HepG2 (cell line): ENCODE measurements at places on chromosomes 2 and 18. TPM values are rescaled to one million over a fixed set of nuclear protein-coding genes. Genes with fewer than 3 reads are reported as not detected.

Gene SERPINB4
- total RNA-seq: not detected in 2 replicates

GRCh38 chr2:31129375-31130171, 8.7 kb downstream of the GALNT14 start:
- no peak overlapping the region for H3K27ac ChIP-seq
- no peak for DNase-seq
- H3K27me3 ChIP-seq: peaks cover 32% of the 10 kb centered on the region
- no peak overlapping the region for H3K4me3 ChIP-seq
- no peaks in the 10 kb centered on the region for H3K36me3 ChIP-seq
- H3K4me1 ChIP-seq: no peaks in the 10 kb centered on the region

DNA sequence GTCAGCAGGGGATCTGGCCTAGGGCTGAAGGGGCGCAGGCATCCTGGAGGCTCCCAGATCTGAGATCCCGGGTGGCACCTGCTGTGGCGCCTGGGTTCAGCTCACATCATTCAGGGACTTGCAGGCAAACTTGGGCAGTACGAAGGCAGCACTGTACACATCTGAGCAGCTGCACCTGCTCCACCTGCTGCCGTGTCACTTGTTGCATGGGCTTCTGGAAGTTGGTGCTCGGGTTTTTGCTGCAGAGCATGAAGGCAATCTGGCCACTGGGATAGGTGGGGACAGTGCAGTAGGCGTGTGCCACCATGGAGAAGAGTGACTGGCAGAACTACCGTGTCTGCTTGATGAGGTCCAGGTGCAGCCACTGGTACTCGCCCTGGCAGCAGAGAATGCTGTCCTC, 48.6 kb downstream of the UGGT1 start:
- peaks cover 36% of the 10 kb centered on the region for H3K36me3 ChIP-seq
- no peak overlapping the region for H3K4me3 ChIP-seq
- peaks cover 7% of the 10 kb centered on the region; the same call in 1 of the 2 replicates for H3K4me1 ChIP-seq
- no peak for DNase-seq

Gene CTLA4
- total RNA-seq: not detected in 2 replicates

Gene GREB1L
- 0.63 and 0.66 TPM in 2 replicates for total RNA-seq

GRCh38 chr18:46630160-46630559, 26.9 kb downstream of the LOXHD1 start:
- no peak overlapping the region for H3K4me3 ChIP-seq
- H3K27me3 ChIP-seq: peaks cover 2% of the 10 kb centered on the region; the same call in 1 of the 2 replicates
- H3K36me3 ChIP-seq: no peaks in the 10 kb centered on the region
- H3K4me1 ChIP-seq: no peaks in the 10 kb centered on the region

DNA sequence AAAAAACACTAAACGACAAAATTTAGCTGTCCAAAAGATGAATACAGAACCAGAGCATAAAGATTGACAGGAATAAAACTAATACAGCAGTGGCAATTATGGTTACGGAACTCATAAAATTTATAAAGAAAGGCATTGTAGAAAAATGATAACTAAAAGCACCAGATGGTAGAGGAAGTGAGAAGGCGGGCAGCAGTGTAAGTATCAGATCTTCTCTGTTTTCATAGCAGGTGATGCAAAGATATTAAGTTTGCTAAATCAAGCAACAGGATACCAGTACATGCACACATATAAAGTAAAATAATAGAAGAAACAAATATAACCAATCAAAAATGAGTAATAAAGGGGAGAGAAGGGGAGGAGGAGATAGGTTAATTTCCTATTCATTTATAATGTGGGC, 103.9 kb upstream of the MEX3C start:
- no peak for DNase-seq
- no peaks in the 10 kb centered on the region for H3K36me3 ChIP-seq
- H3K4me1 ChIP-seq: no peaks in the 10 kb centered on the region
- no peak overlapping the region for H3K27ac ChIP-seq

DNA sequence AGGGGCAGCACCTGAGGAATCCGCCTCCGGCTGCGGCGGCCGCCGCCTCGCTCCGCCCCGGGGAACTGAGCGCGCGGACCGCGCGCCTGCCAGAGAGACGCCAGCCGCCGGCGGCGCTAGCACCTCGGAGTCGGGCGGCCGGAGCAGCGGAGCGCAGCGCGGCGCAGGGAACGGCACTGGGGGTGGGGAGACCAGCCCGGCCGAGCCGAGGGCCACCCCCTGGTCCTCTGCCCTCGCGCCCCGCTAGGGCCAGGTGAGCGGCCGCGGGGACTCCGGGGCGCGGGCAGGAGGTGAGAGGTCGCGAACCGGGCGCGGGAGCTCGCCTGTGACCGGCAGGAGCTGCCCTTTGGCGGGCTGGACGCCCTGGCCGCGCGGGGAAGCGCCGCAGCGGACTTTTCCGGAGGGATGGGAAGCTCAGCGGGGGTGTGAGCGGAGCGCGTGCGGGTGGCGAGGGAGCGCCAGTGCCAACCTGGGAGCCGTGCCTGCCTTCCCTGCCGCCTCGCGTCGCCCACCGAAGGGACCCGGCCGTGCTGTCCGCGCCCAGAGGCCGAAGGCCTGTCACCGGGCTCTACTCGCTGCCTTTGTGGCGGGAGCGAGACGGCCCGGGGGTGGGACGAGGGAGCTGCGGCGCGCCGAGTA, at the start of gene GREB1L:
GREB1L (plus strand) TSS at position 92 of the 639 bp plus-strand sequence. CDS start 141,287 bp downstream, outside the sequence.
- H3K27me3 ChIP-seq: peaks cover 4% of the 10 kb centered on the region
- peaks cover 10% of the 10 kb centered on the region for H3K4me1 ChIP-seq
- no peaks in the 10 kb centered on the region for H3K36me3 ChIP-seq

Gene VWC2L
- total RNA-seq: not detected in 2 replicates

- H3K27me3 ChIP-seq: no peaks in the 10 kb centered on the region
- peaks cover 17% of the 10 kb centered on the region for H3K36me3 ChIP-seq
- peaks cover 62% of the 10 kb centered on the region for H3K4me1 ChIP-seq
- H3K4me3 ChIP-seq: no peak overlapping the region
Observed at GRCh38 chr2:100895934-100896685, 76.2 kb downstream of the NPAS2 start.

GRCh38 chr2:33891616-33892015, 292.5 kb upstream of the FAM98A start:
- H3K4me1 ChIP-seq: no peaks in the 10 kb centered on the region
- DNase-seq: no peak
- H3K27me3 ChIP-seq: no peaks in the 10 kb centered on the region
- H3K27ac ChIP-seq: no peak overlapping the region
- H3K4me3 ChIP-seq: no peak overlapping the region

GRCh38 chr2:112670252-112671022, 24.7 kb downstream of the SLC20A1 start:
- H3K36me3 ChIP-seq: no peaks in the 10 kb centered on the region
- H3K4me3 ChIP-seq: no peak overlapping the region
- H3K27ac ChIP-seq: no peak overlapping the region
- H3K27me3 ChIP-seq: no peaks in the 10 kb centered on the region

Gene CROCC2
- not detected in 2 replicates for total RNA-seq

Gene SAG
- total RNA-seq: not detected in 2 replicates

Gene CAVIN2
- total RNA-seq: 7.6 and 11.2 TPM in 2 replicates

Gene CHCHD5
- 22.8 and 23.9 TPM in 2 replicates for total RNA-seq

GRCh38 chr2:150134223-150134857, 353.1 kb downstream of the RND3 start:
- no peaks in the 10 kb centered on the region for H3K4me1 ChIP-seq
- H3K27me3 ChIP-seq: no peaks in the 10 kb centered on the region
- no peak overlapping the region for H3K27ac ChIP-seq
- no peak for DNase-seq
- no peak overlapping the region for H3K4me3 ChIP-seq

DNA sequence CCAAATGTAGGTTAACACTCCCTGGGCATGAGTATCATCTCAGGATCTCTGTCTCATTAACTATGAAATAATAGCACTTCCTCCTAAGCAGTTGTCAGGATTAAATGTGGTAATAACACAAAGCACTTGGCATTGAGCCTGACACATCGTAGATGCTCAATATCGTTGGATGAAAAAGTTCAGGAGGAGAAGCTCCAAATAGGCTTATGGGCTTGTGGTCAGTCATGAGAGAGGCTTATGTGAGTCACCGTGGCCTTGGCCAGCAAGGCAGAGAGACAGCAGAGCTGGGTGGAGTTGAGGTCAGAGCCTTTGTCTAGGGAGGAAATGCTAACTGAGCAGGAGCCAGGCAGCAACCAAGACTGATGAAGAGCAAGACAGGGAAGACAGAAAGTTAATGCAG, 68.3 kb upstream of the PPM1B start:
- H3K4me1 ChIP-seq: peaks cover 32% of the 10 kb centered on the region
- H3K27ac ChIP-seq: no peak overlapping the region
- DNase-seq: peak; percentile 38
- no peaks in the 10 kb centered on the region for H3K27me3 ChIP-seq

GRCh38 chr18:12384261-12384660, 7.2 kb upstream of the AFG3L2 start:
- DNase-seq: no peak
- no peak overlapping the region for H3K4me3 ChIP-seq
- no peaks in the 10 kb centered on the region; the same call in 1 of the 2 replicates for H3K4me1 ChIP-seq
- no peaks in the 10 kb centered on the region for H3K27me3 ChIP-seq
- no peaks in the 10 kb centered on the region for H3K36me3 ChIP-seq

DNA sequence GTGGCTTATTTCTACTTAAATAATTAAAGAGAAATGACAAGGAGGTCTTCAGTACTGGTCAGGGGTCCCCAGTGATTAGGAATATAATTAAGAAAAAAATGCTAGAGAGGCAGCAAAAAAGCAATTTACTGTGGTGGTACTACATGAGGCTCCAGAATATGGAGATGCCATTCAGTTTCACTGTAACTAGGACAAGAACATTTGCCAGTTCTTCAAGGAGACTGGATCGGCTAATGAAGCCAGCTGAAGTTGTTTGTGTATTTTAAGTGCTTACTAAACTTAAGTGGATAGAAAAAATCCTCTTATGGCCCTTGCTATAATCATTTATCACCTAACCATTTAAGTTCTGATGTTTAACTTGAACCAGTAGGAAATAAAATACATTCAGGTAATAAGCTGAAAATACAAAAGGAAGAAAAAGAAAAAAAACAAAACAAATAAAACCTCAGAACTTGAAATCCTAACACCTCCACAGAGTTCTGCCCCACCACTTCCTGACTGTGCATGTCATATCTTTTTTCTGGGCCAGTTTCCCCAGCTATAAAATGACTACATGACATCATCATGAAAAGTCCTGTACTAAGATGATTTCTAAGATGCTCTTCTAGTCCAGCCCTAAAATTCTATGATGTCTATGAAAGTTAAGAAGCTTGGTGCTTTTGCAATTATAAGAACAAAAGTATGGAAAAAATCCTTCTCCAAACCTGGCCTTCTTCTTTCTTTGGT, 98.0 kb downstream of the TRABD2A start:
- no peaks in the 10 kb centered on the region for H3K36me3 ChIP-seq
- H3K27ac ChIP-seq: no peak overlapping the region
- no peak for DNase-seq
- no peak overlapping the region for H3K4me3 ChIP-seq

DNA sequence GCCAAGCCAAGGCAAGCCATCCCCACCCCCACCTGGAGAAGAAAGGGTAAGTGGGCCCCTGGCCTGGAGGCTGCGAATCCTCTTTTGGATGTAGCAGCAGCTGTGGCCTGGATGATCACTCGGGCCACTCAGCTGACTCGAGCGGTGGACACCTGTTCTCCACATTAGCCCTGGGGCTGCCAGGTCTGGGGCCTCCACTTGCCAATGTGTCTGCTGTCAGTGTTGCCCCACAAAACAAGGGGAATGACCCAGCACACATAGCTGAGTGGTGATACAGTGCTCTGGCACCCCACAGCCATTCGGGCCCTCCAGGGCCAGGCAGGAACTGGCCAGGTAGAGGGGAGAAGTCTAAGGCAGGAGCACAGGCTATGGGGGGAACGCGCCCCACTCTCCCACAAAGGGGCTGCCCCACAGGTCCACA, 2.6 kb downstream of the STK25 start:
- H3K36me3 ChIP-seq: peaks cover 16% of the 10 kb centered on the region
- peaks cover 51% of the 10 kb centered on the region for H3K4me1 ChIP-seq
- no peaks in the 10 kb centered on the region for H3K27me3 ChIP-seq
- no peak for DNase-seq

- DNase-seq: no peak
- H3K27me3 ChIP-seq: peaks cover 10% of the 10 kb centered on the region; the same call in 2 of the 3 replicates
- H3K4me3 ChIP-seq: no peak overlapping the region
- H3K36me3 ChIP-seq: no peaks in the 10 kb centered on the region
- peaks cover 7% of the 10 kb centered on the region; the same call in 1 of the 2 replicates for H3K4me1 ChIP-seq
Observed at GRCh38 chr2:71778514-71778913, 325.2 kb downstream of the DYSF start.

DNA sequence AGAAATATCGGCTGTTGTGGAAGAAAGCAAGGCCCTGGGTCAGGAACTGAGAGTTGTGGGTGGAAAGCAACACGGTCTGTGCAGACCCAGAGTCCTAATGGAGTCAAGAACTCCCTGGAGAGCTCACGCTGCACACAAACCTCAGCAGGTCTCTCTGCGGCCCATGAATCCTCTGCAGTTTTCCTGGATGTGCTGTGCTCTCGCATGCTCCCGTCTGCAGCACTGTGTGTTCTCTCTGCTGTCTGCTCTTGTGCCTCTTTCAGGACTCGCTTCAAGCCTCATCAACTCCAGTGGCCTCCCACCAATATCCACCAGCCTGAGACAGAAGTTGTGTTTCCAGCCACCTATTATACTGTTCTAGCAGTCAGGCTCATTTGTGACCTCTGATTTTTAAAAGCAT, 24.3 kb downstream of the RNU4ATAC start:
- H3K36me3 ChIP-seq: no peaks in the 10 kb centered on the region
- H3K4me1 ChIP-seq: no peaks in the 10 kb centered on the region
- H3K27ac ChIP-seq: no peak overlapping the region
- DNase-seq: no peak

GRCh38 chr18:9410515-9410914, 64.8 kb upstream of the RALBP1 start:
- H3K27ac ChIP-seq: no peak overlapping the region
- H3K4me3 ChIP-seq: no peak overlapping the region
- DNase-seq: no peak
- H3K36me3 ChIP-seq: no peaks in the 10 kb centered on the region

DNA sequence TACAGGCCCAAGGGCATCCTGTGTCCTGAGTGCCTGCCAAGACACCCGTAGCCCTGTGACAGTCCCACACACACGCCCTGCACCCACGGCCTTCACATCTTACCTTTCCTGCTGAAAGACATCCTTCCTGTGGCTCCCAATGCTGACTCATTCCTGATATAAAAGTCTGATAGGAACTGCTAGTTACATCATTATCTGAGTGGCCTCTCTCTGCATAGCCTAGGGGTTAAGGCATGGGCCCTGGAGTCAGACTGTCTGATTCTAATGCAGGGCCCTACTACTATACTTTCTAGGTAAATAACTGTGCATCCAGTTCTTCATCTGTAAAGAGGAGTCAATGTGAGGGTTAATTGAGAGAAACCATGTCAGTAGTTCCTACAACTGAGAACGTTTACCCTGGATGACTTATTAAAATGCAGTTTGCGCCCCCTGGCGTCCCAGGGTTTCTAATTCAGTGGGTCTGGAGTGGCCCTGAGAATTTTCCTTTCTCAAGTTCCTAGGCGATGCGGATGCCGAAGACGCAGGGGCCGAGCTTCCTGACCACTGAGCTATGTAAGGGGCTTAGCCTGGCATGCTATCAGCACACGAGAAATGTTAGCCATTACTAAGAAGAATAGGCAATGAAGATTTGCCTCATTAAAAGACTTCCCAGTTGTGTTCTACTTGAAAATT, 6.0 kb upstream of the GPR45 start:
- no peaks in the 10 kb centered on the region for H3K36me3 ChIP-seq
- DNase-seq: peak; percentile 74
- no peaks in the 10 kb centered on the region for H3K4me1 ChIP-seq
- no peak overlapping the region for H3K27ac ChIP-seq
- no peaks in the 10 kb centered on the region; the same call in 1 of the 2 replicates for H3K27me3 ChIP-seq
- no peak overlapping the region for H3K4me3 ChIP-seq

Gene TUBB8B
- total RNA-seq: 0.71 and 0.98 TPM in 2 replicates
